ENCODE measurements at places on chromosomes 3 and 15. TPM values are rescaled to one million over a fixed set of nuclear protein-coding genes. Genes with fewer than 3 reads are reported as not detected.

GRCh38 chr15:97692301-97693015 is 268.0 kb upstream of the ARRDC4 start:
- H3K4me1 ChIP-seq = no peaks in the 10 kb centered on the region
- H3K27me3 ChIP-seq = no peaks in the 10 kb centered on the region
- H3K36me3 ChIP-seq = no peaks in the 10 kb centered on the region
- H3K27ac ChIP-seq = peak overlapping the region; percentile 65
- H3K4me3 ChIP-seq = no peak overlapping the region

DNA sequence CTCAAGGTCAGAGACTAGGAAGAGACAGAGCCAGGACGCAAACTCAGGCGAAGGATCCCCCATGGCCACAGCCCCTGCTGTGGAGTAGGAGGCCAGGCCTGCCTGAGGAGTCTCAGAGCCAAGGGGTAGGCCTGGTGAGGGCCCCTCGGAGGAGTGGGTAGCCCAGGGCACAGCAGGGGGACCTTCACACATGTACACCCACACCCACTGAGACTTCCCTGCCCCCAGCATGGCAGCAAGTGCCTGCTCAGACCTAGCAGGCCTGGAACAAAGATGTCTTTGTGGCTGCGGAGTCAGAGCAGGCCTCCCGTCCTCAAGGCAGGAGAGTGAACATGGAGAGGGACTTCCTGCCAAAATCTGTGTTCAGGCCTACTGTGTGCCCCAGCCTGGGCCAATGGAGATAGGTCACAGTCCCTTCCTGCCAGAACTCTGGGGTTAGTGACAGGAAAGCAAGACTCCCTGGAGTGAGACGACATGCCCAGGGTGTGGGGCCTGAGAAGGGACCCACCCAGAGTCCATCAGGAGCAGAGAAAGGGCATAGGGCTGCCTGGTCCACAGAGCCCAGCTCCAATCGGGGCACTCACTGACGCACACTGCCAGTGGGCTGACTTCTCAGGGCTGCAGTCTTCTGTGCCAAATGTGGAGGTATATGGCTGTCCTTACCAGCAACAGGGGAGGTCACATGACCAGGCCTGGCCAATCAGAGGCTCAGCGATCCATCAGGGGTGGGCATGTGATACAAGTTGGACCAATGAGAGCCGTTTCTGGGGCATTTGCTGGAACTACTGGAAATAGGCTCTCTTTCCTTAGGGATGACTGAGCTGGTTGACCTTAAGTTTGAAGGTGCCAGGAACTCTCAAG is 2.3 kb downstream of the GRIP2 start:
- H3K27ac ChIP-seq = peak overlapping the region; percentile 91
- no peaks in the 10 kb centered on the region for H3K36me3 ChIP-seq

- no peaks in the 10 kb centered on the region for H3K27me3 ChIP-seq
- peak overlapping the region; percentile 83 for H3K4me3 ChIP-seq
- H3K36me3 ChIP-seq = peaks cover 13% of the 10 kb centered on the region
- H3K27ac ChIP-seq = peak overlapping the region; percentile 81
- peaks cover 17% of the 10 kb centered on the region for H3K4me1 ChIP-seq
These were observed 1.1 kb downstream of the RIOX2 start for GRCh38 chr3:97970956-97971620.

GRCh38 chr3:1456781-1457311 is 364.0 kb downstream of the CNTN6 start:
- no peaks in the 10 kb centered on the region for H3K4me1 ChIP-seq
- no peaks in the 10 kb centered on the region for H3K36me3 ChIP-seq
- no peaks in the 10 kb centered on the region for H3K27me3 ChIP-seq
- no peak for DNase-seq
- H3K27ac ChIP-seq = no peak overlapping the region

DNA sequence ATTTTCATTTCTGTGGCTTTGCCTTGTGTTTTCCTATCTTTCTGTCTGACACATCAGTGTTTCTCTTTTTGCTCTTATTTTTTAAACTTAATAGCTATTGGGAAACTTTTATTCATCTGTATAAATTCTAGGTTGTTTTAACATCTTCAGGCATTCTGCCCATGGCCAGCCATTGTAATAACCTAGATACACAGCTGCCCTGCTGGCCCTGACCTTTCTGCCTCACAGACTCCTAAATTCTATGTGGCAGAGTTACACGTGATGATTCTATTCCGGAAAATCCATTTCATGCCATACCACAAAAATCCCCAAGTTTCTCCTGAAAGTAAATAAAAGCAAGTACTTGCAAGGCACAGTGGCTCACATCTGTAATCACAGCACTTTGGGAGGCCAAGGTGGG is 150.1 kb downstream of the UACA start:
- peaks cover 4% of the 10 kb centered on the region for H3K27me3 ChIP-seq
- H3K36me3 ChIP-seq = no peaks in the 10 kb centered on the region
- no peaks in the 10 kb centered on the region for H3K4me1 ChIP-seq
- no peak for DNase-seq
- H3K27ac ChIP-seq = no peak overlapping the region

- no peak for DNase-seq
- H3K36me3 ChIP-seq = no peaks in the 10 kb centered on the region
- no peaks in the 10 kb centered on the region for H3K4me1 ChIP-seq
- no peak overlapping the region for H3K27ac ChIP-seq
- H3K4me3 ChIP-seq = no peak overlapping the region
- no peaks in the 10 kb centered on the region for H3K27me3 ChIP-seq
These were observed 10.0 kb downstream of the MYO5A start for GRCh38 chr15:52518487-52519371.

GRCh38 chr3:60933824-60934223 is 317.4 kb downstream of the FHIT start:
- H3K27ac ChIP-seq = no peak overlapping the region
- DNase-seq = no peak
- no peaks in the 10 kb centered on the region for H3K36me3 ChIP-seq
- no peaks in the 10 kb centered on the region for H3K4me1 ChIP-seq

GRCh38 chr3:34016925-34017587 is 218.6 kb downstream of the PDCD6IP start:
- no peaks in the 10 kb centered on the region for H3K27me3 ChIP-seq
- no peaks in the 10 kb centered on the region for H3K36me3 ChIP-seq
- no peak overlapping the region for H3K27ac ChIP-seq
- no peak for DNase-seq

DNA sequence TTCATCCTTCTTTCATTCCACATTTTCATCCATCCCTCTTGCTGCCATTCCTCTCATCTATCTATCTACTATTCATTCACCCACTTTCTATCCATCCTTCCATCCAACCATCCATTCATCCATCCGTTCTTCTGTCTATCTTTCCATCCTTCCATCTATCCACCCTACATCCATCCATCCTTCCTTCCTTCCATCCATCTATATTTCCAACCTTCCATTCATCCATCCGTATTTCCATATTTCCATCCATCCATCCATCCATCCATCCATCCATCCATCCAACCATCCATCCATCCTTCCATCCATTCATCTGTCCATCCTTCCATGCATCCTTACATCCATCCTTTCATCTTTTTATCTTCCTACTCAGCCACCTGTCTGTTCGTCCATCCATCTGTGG is 14.0 kb downstream of the SLC6A20 start:
- no peak overlapping the region for H3K27ac ChIP-seq
- no peak for DNase-seq
- no peaks in the 10 kb centered on the region for H3K36me3 ChIP-seq
- no peak overlapping the region for H3K4me3 ChIP-seq

DNA sequence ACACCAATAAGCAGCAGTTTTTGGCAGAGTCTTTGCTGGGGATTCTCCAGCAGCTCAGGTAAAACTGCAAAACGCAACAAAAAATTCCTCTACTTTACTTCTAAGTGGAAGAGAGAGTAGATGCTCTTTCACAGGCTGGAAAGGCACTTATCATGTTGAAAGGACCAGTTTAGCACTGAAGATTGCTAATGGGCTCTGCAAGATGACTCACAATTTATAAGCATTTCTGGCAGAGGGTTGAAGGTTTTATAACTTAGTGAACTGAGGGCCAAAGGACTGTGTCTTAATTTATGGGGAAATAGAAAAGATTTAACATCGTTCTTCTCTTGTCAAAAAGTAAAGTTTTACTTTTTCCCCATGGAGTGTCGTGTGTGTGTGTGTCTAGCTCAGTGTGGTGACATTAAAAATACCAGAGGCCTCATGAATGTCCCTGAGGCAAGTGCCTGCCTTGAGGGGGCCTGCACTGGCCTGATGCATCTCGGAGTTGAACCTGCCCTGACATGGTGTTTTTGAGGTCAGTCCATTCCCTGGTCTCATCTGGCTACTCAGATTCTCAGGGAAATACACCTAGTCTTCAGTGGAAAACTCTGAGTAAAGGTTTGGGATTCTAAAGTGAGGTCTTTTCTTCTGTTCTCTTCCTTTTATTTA is 1092.0 kb downstream of the NAALADL2 start:
- H3K4me1 ChIP-seq = no peaks in the 10 kb centered on the region
- H3K27me3 ChIP-seq = no peaks in the 10 kb centered on the region
- no peak for DNase-seq
- no peak overlapping the region for H3K27ac ChIP-seq
- no peak overlapping the region for H3K4me3 ChIP-seq
- H3K36me3 ChIP-seq = no peaks in the 10 kb centered on the region

GRCh38 chr3:354432-354831 is 157.9 kb downstream of the CHL1 start:
- no peak for DNase-seq
- no peaks in the 10 kb centered on the region for H3K4me1 ChIP-seq

DNA sequence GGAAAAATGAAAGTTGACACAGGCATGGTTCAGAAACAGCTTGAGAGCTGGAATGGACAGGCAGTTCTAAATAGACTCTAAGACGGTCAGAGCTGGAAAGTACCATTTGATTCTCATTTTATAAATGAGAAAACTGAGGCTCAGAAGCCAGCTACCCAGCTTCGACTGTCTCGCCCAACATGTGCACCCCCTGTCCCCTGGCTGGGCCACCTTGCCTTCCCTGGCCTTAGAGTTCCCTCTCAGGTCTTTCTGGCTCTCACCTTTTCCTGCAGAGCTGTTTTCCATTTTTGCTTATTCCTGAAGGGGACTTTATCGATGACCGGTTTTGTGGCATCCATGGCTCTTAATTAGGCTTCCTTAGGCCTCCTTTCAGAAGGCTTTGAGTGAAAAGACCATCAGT is 17.3 kb upstream of the DOCK3 start:
- no peak for DNase-seq
- H3K4me3 ChIP-seq = no peak overlapping the region
- no peaks in the 10 kb centered on the region for H3K27me3 ChIP-seq
- H3K4me1 ChIP-seq = no peaks in the 10 kb centered on the region

GRCh38 chr3:138297876-138298275 is 31.8 kb downstream of the NME9 start:
- DNase-seq = no peak
- H3K27ac ChIP-seq = no peak overlapping the region
- H3K4me3 ChIP-seq = no peak overlapping the region
- H3K36me3 ChIP-seq = no peaks in the 10 kb centered on the region

DNA sequence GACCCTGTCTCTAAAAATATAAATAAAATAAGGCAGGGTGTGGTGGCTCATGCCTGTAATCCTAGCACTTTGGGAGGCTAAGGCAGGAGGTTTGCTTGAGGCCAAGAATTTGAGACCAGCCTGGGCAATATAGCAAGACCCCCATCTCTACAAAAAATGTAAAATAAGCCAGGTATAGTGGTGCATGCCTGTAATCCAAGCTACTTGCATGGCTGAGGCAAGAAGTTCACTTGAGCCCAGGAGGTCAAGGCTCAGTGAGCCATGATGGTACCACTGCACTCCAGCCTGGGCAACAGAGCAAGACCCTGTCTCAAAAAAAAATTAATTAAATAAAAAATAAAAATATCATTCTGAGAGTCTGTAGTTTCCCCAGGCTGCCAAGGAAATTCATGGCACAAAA is 4.1 kb upstream of the JAGN1 start:
- H3K36me3 ChIP-seq = no peaks in the 10 kb centered on the region
- no peak overlapping the region for H3K4me3 ChIP-seq
- H3K27me3 ChIP-seq = no peaks in the 10 kb centered on the region
- peaks cover 9% of the 10 kb centered on the region for H3K4me1 ChIP-seq
- no peak overlapping the region for H3K27ac ChIP-seq
- no peak for DNase-seq

GRCh38 chr3:122942937-122943827 is 84.4 kb downstream of the SEMA5B start:
- H3K4me1 ChIP-seq = peaks cover 46% of the 10 kb centered on the region
- H3K36me3 ChIP-seq = no peaks in the 10 kb centered on the region
- no peak overlapping the region for H3K4me3 ChIP-seq
- H3K27ac ChIP-seq = no peak overlapping the region
- DNase-seq = peak; percentile 72
- no peaks in the 10 kb centered on the region for H3K27me3 ChIP-seq

DNA sequence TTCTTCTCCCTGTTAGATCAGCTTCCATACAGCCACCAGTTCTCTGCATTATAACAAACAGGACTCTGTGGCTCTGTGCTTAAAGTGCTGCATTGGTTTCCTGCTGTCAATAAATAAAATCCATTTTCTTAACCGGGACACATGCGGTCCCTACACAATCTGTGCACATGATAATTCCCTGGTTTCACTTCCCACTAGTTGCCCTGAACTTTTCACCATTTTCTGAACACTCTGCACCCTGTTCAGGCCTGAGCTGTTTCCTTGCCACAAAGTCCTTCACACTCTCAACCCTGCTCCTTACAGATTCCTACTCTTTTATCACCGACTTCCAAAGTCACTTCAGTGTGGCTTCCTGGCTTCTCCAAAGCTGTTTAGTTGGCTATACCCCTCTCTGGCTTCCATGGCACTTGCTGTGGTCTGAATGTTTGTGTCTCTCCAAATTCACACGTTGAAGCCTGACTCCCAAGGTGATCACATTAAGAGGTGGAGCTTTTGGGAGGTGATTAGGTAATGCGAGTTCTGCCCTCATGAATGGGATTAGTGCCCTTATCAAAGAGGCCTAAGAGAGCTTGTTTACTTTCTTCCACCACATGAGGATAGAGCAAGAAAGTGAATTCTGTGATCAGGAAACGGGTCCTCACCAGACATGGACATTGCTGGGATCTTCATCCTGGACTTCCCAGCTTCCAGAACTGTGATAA is 233.4 kb downstream of the CHST2 start:
- H3K27ac ChIP-seq = no peak overlapping the region
- DNase-seq = no peak
- H3K4me1 ChIP-seq = peaks cover 3% of the 10 kb centered on the region
- H3K27me3 ChIP-seq = no peaks in the 10 kb centered on the region

GRCh38 chr3:8343058-8343457 is 158.6 kb upstream of the LMCD1 start:
- no peaks in the 10 kb centered on the region for H3K36me3 ChIP-seq
- H3K4me1 ChIP-seq = no peaks in the 10 kb centered on the region
- no peaks in the 10 kb centered on the region for H3K27me3 ChIP-seq

- H3K36me3 ChIP-seq = no peaks in the 10 kb centered on the region
- H3K4me3 ChIP-seq = no peak overlapping the region
- peaks cover 25% of the 10 kb centered on the region for H3K27me3 ChIP-seq
- H3K27ac ChIP-seq = no peak overlapping the region
- no peak for DNase-seq
These were observed 2.7 kb upstream of the ARNT2 start for GRCh38 chr15:80401456-80401855.

- H3K27ac ChIP-seq = no peak overlapping the region
- DNase-seq = no peak
- peaks cover 12% of the 10 kb centered on the region for H3K4me1 ChIP-seq
- no peak overlapping the region for H3K4me3 ChIP-seq
These were observed 123.2 kb downstream of the DNAJB8 start for GRCh38 chr3:128343287-128344051.

GP9 gene
- total RNA-seq = not detected

ROPN1 gene
- total RNA-seq = not detected

ISLR gene
- total RNA-seq = 12.8 TPM

SI gene
- total RNA-seq = not detected

ENTPD3 gene
- total RNA-seq = 0.18 TPM

PRSS50 gene
- 0.34 TPM for total RNA-seq

C3orf20 gene
- not detected for total RNA-seq

EXD1 gene
- not detected for total RNA-seq

CPN2 gene
- total RNA-seq = 2.6 TPM
